ENCODE measurements at places on chromosomes 5 and 9.

DNA sequence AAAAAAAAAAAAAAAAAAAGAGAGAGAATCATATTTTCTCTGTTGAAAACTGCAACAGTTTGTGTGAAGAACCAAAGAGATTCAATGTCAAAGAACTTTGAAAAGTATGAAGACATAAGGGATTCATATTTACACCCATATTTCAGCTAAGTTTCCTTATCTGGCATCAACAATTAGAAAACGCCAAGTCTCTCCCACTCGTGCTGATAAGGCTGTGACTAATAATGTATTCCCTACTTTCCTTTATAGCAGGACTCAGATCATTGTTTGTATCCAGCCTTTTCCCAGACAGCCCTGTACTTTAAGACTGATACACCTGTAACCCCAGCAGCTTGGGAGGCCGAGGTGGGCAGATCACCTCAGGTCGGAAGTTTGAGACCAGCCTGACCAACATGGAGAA, 54.1 kb upstream of the STK32A start:
- DNase-seq, result no peak

- no peak for DNase-seq
Measured at GRCh38 chr9:100640447-100641050, 62.7 kb downstream of the CAVIN4 start.

GRCh38 chr9:92094655-92095054, 20.6 kb downstream of the SPTLC1 start:
- DNase-seq, result no peak

DNA sequence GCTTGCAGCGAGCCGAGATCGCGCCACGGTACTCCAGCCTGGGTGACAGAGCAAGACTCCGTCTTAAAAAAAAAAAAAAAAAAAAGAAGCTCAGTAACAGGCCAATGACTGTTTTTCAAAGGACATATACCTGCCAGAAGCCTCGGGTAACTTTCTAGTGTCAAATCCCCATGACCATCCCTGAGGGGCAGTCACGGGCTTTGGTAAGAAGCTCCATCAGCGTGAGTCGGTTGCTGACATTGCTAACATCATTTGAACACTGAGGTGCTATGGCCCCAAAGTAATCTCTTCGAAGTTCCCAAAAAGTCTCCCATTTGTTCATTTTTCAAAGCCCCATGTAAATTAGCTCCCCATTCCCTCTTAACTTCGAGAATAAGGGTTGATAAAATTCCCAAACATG, 11.6 kb downstream of the NAIP start:
- no peak for DNase-seq

- no peak for DNase-seq
Measured at GRCh38 chr9:137880160-137880975, 2.8 kb downstream of the CACNA1B start.

- no peak for DNase-seq
Measured at GRCh38 chr9:109967651-109968642, 187.9 kb downstream of the PALM2AKAP2 start.

DNA sequence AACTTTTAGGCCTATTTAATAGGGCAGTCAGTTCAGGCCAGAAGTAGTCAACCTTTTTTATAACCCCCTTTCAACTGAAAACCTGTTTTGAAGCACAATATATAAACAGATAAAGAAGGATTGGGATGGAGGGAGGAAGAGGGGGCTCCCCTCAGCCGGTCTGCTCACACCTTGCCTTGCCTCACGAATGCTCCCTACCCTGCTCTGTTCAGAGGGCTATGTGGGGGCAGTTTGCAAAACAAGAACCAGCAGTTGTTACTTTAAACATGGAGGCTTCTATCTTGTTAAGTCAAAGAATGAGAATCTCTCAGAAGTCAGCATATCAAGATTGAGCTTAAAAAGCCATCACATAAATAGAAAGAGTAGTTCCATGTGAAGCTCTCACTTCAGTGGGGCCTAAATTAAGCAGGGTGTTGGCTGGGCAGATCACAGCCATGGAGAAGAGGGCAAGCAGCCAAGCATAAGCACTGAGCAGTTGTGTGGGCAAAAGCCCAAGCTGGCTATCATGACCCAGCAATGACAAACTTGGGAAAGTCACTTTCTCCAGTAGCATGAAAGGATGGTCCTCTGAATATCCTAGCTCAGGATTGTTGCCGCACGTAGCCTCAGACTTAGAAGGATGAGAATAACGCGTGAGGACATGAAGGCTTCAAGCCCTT, 70.6 kb downstream of the ALDH1A1 start:
- no peak for DNase-seq

GRCh38 chr9:13426606-13427005, 147.1 kb upstream of the MPDZ start:
- no peak for DNase-seq

DNA sequence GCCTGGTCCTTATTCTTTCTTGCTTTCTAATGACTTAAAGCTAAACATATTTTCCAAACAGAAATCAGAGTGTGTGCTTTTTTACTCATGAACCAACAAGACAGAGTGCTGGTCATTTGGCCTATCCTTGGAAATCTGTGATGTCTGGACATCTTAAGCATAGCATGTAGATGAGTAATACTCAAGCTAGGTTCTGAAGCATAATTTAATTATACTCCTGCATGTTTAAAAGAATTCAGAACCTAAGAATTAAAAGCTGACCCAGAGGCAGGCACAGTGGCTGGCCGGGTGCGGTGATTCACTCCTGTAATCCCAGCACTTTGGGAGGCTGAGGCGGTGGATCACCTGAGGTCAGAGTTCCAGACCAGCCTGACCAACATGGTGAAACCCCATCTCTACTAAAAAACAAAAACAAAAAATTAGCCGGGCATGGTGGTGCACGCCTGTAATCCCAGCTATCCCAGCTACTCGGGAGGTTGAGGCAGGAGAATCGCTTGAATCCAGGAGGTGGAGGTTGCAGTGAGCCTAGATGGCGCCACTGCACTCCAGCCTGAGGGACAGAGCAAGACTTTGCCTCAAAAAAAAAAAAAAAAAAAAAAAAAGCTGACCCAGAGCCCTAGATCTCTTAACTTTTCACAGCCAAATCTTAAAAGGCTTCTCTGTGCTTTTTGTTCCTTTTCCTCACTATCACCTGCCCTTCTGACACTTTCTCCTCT, 16.2 kb upstream of the TJP2 start:
- DNase-seq, result no peak

DNA sequence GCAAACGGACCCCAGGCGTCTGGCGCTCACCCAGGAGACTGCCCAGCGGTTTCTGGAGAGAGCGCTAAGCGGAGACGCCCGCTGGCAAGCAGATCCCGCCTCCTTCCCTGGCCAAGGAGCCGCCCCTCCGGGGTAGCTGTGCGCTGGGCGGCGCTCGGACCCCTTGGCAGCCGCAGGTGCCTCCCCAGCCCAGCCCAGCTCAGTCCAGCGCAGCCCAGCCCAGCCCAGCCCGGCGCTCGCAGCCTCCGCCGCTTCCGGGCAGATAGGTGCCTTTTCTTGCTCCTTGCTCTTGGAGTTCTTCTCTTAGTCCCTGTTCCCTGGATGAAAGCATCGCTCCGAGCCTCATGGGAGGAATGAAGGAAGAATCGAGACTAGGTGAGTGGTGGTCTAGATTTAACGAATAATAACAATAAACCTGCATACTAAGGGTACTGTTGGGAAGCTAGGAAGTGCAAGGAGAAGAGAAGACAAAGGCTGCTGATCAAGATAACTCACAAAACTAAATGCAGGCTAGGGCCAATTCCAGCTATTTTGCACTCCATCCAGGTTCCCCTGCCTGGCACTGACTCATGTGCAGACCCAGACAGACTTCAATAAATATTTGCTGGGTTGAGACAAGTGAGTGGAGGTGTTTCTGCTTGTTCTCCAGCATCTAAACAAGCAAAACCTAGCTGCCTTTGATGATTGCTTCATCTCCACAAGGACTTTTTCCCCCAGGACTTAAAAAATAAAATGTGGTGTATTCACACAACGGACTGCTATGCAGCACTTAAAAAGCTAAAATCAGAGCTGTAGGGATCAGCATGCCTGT, at the start of gene STK32A:
STK32A (plus strand) TSS at position 202 of the 811 bp plus-strand sequence. CDS start 4,609 bp downstream, outside the sequence.
- no peak for DNase-seq

- no peak for DNase-seq
Measured at GRCh38 chr9:38154501-38155421, 85.7 kb upstream of the SHB start.

DNA sequence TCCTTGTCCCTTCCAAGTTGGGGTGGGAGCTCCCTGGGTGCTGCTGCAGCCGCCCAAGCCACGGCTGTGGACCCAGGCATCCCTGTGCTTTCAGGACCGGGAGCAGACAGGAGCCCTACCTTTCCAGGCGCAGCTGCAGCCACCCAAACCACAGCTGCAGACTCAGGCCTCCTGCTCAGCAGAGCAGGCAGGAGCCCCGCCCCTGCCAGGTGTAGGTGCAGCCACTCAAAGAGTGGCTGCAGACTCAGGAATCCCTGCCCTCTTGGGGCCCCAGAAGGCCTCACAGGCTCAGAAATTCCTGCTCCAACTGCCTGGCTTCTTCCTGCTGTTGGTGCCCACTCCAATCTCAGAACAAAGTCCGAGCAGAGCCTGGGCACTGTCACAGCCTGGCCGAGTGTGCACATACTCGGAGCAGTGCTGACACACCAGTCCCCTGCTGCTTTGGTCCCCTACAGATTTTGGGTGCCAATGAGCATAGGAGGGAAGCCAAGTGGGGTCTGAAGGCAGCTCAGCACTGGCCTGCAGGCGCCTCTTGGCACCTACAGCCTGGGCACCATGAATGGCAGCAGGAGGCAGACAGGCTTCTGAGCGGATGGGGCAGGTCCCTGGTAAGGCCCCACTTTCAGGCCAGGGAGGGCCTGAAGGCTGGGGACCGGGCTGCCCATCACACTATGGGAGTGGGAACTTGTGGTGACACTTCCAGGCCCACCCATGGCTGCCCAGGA, 6.0 kb upstream of the TESK1 start:
- DNase-seq, result no peak

GRCh38 chr5:170503990-170504596, at the start of gene KCNIP1:
TSS of gene KCNIP1 (plus strand) at chr5:170504020.
- no peak for DNase-seq

GRCh38 chr9:89304834-89305188, 6.2 kb upstream of the CKS2 start:
- no peak for DNase-seq

DNA sequence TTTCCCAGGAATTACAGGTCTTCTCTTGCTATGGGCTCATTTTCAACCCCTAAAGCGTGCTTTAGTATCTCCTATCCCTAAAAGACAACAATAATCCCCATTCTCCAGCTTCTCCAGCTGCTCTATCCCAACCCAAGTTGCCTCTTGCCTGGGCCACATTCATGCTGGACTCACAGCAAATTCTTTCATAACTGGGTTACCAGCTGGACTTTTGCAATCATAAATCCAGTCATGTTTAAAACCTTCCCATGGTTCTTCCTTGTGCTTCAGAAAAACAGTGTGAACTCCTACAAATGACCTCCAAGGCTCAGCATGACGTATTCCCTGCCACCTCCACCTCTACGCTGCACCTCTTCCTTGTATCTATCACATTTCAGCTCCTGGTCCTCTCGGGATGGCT, 346.9 kb downstream of the GADD45G start:
- DNase-seq, result no peak

- DNase-seq, result peak; percentile 47
Measured at GRCh38 chr9:134606951-134607731, 34.5 kb upstream of the COL5A1 start.

DNA sequence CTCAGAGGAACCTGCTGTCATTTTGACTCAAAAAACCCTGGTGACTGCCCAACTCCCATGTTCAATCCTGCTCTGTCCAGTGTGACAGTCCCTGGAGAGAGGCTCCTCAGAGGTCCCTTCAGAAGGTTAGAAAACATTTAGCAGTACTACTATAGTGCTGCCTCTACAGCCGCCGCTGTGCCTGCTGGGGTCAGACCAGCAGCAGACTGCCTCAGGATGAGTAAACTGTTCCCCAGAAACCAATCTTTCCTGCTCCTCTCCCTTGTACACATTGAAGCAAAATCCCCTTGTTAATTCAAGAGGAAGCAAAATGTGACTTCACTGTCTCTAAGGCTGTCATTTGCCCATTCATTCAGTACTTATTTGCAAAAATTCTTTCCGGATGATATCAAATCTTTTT, 94.8 kb upstream of the SMARCA2 start:
- DNase-seq, result no peak

DNA sequence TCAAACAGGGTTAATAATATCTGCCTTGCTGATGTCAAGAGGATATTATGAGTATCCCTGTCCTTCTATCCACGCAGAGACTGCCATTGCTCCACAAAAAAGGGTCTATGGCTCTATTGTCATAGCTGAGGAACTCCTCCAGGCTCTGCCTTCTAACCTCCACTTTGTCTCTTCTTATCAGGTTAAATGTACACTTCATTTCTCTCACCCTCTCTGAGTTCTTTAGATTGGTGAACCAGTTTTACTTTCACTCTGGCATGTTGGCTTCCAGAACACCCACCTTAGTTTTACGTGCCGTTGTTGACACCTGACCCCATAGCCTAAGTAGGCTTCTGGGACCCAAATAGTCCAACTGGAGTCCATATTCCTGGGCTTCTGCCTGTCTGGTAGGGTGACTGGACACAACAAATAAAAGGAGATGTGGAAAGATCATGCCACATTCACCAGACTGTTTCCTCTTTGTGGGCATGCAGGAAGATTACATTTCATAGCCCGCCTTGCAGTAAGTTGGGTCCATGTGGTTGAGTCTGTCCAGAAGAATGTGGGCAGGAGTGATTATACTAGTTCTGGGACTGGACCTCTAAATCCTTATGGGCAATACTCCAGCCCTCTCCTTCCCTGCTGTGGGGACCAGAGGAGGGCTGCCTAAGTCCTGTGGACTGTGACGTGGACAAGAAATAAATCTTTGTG, 350.4 kb upstream of the CLINT1 start:
- no peak for DNase-seq

- DNase-seq, result no peak
Measured at GRCh38 chr9:22214497-22215031, 205.5 kb upstream of the CDKN2B start.

- DNase-seq, result peak; percentile 46
Measured at GRCh38 chr9:134059661-134060395, 8.0 kb downstream of the BRD3 start.

- no peak for DNase-seq
Measured at GRCh38 chr5:87403409-87403808, 9.3 kb downstream of the CCNH start.

DNA sequence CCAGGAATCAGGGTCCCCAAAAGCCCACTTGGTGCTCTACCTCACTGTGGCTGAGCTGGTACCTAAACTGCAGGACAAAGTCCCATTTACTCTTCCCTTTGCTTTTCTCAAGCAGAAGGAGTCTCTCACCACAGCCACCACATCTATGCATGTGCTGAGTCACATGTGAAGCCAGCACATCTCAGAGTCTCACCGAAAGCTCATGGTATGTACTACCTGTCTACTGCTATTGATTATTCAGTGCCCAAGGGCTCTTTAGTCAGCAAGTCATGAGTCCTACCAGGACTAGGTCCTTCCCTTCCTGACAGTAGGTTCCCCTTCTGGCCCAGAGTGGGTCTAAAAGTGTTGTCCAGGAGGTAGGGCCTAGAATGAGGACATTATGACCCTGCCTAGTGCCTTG, 130.7 kb upstream of the NTRK2 start:
- DNase-seq, result no peak

GRCh38 chr5:161513942-161514341, 32.6 kb downstream of the GABRB2 start:
- no peak for DNase-seq

Measured in breast epithelium (tissue), 4 donors.